ENCODE measurements at places on chromosomes 6 and 20.

DNA sequence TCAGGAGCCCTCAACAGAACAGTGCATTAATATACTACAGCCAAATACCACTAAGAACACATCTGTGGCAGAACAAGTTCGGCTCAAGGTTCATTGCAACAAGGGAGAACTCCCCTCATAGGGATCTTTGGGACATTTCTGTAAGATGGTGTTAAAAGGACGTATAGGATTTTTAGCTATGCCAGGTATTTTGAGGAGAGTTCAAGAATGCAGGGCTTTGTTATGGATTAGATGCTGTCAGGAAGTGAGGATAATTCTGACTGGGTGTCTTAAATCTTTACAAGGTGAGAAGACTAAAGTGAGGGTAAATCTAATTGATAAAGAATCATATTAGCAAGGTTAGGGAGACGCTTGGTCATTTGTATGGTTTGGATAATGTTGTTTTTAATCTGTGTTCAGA is 83.7 kb upstream of the AHI1 start:
- DNase-seq = no peak

GRCh38 chr6:36076178-36077063 is 48.8 kb downstream of the MAPK14 start:
- DNase-seq = no peak

- DNase-seq = no peak
Measured at GRCh38 chr20:56001106-56001785, 4.1 kb downstream of the CBLN4 start.

DNA sequence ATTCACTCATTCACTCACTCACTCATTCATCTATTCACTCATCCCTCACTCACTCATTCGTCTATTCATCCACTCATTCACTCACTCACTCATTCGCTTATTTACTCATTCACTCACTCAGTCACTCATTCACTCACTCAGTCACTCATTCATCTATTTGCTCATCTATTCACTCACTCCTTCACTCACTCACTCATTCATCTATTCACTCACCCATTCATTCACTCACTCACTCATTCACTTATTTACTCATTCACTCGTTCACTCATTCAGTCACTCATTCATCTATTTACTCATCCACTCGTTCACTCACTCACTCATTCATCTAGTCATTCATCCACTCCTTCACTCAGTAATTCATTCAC is 128.2 kb downstream of the TTLL2 start:
- DNase-seq = no peak

DNA sequence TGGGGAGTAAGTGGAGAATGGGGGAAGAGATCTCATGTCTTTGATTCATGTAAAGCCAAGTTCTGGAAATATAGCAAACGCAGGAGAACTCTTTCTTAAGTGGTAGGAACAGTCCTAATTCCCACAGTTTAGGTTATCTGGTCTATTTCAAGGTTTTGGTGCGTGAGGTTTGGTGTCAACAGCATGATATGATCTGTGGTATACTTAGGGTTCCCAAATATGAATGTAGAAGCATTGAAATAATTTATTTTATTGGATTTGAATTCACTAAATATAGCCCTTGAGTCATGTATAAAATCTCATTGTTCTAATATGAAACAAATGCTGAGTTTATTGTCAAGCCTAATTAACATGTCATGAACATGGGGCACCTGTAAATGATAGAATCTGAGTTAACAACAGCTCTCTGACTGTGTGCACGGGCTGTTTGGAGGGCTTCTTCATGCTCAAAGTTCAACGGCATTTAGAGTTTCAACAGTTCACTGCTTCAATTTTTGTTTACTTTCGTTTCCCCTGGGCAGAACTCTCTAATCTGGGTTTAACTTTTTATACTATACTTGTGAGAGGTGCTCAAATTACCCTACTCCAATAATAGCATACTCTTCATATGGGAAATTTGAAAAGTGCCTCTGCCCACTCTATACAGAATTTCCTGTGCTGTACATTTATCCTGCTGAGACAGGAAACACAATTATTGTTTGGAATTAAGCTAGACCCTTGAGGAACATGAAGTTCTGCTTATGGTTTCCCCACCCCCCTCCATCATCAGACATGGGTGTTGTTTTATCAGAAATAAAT is 236.3 kb upstream of the ZNF217 start:
- DNase-seq = peak; percentile 39

DNA sequence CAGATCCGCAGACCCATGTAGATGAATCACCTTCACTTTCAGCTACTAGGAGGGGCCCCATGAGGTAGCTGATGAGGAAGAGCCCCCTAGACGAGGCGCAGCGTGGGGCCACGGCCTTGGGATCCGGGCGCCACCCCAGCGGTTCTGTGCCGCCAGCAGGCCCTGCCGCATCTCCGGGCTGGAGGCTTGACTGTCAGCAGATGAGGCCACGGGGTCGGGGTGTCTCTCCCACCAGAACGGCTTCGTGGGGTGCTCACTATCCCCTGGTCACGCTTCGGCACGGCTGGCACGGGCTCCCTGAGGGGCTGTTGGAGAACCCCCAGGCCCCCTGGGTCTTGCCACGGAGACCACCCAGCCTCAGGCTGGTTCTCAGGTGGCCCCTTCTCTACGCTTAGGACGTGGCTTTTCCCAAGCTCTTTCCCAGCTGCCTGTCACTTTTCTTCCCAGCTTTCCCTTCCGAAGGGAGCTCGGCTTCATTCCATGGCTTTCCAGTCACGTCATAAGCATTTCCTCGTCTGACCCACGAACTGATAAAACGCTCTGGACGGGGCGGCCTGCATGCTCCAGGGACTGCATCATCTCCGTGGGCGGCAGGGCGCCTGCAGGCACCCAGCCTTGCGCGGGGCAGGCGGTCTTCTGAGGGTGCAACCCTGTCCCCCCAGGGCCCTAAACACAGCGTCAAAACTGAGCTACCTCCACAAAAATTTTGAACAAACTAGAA is 85.9 kb downstream of the THBS2 start:
- no peak for DNase-seq

DNA sequence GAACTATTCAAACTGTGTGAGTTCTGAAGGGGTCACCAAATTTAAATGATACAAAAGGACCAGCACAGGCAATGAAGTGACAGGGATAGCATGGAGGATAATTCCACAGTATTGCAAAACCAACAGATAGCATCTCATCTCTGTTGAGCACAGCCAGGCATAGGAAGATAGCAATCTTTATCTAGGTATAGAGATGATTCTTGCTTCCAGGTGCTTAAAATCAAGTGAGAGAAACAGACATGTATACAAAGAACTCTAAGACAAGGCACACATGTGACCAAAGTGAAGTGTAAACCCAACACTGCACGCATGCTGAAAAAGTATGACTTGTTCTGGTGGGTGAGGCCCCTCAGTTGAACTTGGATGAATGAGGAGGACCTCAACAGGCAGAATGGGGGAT is 48.4 kb upstream of the ARMC2 start:
- DNase-seq = no peak

DNA sequence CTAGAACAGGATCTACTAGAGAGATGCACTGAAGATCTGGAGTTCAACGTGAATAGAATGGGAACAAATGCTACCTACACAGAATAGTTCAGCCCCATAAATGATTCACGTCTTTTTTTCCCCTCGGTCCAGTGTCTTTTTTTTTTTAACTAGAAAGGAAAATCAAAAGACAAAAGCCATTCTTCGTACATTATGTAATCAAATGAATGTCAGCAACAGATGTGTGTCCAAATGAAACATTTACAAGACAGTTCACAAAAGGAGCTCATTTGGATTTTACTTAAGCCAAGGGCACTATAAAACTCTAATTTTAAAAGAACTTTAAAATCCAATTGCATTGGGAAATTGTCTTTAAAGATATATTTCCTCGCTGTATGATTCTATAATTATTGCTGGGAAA is 42.4 kb downstream of the FAM184A start:
- no peak for DNase-seq

GRCh38 chr6:79335133-79335674 is 100.7 kb upstream of the HMGN3 start:
- DNase-seq = no peak

DNA sequence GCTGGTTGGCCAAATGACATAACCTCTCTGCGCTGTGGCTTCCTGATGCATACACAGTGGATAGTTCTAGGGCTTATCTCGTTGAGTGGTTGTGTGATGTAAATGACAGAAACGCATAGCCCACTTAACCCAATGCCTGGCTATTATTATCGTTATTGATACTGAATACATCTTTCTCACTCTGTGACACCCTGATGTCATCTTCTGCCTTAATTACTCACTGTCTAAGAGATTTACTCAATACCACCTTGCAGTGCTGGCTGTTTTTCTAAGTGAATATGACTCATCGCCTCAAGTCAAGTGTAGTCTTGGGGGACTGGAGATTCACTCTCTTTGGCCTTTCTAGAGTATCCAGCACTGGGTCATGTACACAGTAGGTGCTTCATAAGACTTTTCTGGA is 73.6 kb downstream of the NDUFAF5 start:
- no peak for DNase-seq

GRCh38 chr6:24274441-24275083 is 83.3 kb downstream of the DCDC2 start:
- DNase-seq = peak; percentile 61

DNA sequence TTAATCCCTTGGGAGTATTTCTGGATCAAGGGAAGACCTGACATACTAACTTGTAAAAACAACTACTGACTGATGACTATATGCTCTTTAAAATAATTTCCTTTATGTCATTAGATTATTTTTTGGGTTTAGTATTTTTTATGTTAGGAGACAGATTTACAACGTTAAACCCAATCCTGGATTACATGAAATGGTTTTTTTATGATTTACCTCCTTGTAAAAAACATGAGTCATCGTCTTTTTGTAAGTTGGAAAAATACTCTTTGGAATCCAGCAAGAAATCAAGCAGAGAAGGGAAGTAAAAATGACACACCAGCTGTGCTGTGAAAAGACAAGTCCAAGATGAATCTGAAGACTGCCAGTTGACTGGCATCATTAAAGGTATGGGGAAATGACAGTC is 6.7 kb downstream of the STK4 start:
- no peak for DNase-seq

GRCh38 chr6:104591573-104592334 is 268.0 kb downstream of the HACE1 start:
- peak; percentile 6 for DNase-seq

DNA sequence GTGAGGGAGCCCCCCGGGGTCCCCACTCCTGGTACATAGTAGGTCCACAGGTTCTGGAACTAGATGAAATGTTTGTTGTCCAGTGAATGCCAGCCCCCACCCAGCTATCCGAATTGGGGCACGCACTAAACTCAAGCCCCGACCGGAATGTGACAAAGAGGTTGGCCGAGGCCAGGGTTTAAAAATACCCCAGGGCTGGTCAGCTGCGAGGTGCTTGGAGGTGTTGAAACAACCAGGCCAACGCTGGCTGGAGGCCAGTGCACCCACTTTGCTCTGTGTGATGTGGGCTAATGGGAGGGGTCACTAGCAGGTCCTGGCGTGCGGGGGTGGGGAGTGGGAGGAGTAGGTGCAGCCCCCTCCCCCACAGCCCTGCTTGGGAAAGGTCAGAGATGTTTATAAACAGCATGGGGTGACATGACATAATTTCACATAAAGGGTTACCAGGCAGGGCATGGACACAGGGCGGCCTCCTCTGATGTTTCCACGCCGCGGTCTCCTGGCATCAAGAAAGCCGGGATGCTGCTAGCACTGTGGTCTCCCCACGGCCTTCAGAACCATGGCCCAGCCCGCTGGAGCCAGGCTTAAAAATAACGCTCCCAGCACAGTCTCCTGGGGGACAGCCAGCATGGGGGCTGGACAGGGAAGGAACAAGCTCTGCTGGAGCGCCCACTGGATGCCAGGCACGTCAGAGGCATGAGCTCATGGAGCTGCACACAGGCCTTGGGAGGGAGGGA is 111.2 kb upstream of the PTPN1 start:
- DNase-seq = no peak

- no peak for DNase-seq
Measured at GRCh38 chr6:150928882-150929281, 63.4 kb downstream of the MTHFD1L start.

DNA sequence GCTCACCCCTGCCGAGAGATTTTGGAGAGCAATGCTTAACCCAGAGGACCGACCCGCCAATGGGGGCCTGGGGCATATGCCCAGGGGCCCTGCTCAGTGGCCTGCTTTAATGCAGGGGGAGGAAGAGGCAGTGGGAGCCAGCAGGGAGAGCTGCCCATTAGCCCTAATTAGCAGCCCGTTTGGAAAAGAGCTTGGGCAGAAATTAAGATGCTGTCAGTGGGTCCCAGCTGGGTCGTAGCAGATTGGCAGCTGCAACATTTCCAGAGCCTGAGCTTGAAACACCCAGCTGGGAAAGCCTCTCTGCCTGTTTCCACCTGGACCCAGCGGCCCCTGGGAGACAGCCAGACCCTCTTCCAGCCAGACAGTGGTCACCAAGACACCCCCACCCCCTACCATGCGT is 39.5 kb downstream of the CD40 start:
- no peak for DNase-seq

DNA sequence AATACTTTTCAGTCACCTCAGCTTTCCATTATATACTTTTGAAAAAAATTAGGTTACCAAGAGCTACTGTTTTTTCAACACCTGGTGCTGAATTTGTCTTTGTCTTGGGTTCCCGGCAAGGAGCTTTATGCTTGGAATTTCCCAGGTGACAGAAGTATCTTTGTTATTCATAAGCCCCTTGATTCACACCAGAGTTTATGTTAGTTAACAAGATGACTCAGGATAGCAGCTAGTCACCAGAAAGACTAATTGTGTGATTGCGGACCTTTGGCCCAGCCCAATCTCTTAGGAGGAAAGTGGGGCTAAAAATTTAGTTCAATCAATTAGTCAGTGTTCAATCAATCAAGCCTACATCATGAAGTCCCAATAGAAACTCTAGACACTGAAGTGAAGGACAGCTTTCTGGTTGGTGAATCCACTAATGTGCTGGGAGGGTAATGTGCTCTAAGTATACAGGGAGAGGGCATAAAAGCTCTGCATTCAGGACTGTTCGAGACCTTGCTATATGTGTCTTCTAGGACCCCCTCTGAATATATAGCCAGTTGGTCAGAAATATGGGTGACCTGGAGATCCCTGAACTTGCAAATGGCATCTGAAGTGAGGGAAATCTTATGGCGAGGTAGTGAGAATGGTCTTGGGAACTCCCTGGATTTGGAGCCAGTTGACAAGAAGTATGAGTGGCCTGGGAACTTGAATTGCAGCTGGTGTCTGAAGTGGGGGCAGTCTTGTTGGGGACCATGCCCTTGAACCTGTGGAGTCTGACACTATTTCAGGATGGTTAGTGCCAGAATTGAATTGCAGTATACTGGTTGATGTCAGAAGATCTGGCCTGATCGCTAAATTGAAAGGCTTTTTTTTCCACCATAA is 16.2 kb downstream of the TMEM30A start:
- no peak for DNase-seq

Measured in SK-MEL-5 (cell line).